ENCODE measurements at places on chromosomes 13 and 19.

DNA sequence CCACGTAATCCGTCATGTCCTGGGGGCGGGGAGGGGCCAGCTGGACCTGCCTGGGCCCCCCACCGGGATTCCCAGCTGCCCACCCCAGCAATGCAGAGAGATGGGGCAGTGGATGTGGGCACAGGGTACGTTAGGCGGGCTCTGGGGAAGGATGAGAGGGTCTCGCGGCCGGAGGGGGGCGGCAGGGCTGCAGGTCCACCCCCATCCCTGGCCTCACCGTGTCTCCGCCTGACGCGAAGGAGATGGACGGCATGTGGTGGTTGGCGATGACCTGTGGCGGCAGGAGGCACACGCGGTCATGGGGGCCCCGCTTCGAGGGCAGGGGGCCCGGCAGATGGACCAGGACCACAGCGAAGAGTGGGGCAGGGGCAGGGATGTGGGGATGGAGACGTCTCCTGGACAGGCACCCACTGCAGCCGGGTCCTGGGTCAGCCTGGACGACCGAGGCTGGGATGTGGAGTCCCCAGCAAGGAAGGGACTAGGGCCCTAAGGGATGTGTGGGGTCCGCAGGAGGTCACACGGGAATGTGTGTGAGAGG is 24.4 kb downstream of the SHC2 start:
- DNase-seq = no peak

DNA sequence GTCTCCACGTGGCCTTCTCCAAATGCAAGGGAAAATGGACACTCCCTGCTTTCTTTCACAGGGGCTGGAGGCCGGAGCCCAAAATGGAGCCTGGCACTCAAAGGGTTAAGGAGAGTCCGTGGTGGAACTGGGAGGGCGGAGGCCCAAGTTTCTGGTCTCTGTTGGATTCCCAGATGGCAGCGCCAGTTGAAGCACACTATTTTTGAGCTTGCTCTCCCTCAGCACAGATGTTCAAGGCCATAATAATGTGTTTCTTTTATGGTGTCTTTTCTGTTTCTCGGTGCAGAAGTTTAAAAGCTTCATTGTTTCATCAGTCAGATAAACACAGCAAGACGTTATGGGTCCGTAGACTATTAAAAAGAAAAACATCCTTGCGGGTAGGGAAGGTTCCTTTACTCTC is 67.6 kb downstream of the TNFRSF19 start:
- DNase-seq = no peak

DNA sequence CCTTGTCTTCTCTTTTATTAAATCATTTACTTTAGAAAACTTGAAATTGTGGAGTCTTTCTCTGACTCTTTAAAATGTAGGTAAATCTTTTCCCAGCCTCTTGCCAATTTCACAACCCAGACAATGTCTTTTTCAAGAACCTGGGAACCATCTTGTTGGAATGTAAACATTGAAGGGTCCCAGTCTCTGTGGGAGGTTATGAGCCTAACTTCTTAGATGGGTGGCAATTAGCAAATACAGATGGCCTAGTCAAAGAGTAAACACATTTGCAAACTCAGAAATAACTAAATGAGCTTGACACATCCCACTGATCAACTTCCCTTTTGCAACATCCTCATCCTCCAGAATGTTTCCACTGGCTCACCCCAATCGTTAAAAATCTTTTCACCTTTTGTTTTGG is 721.0 kb downstream of the PCDH9 start:
- DNase-seq = no peak

DNA sequence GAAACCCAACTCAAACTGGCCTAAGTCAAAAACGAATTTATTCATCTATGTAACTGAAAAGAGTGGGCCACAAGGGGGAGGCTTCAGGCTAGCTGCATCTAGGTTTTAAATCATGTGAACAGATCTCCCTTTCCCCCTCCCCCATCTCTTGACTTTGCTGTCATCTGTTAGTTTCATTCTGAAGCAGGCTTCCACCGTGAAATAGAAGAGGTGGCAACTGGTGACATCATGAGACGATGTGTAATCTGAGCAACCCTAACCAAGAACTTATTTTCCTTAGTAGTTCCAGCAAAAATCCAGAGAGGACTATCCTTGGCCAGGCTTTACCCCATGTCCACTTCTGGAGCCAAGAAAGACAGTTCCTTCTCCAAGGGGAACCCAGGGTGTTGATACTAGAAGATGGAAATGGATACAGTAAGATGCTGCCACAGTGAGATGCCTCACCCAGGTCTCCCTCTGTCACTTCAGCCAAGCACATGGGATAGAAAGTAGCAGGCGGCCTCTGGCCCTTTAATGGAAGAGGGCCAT is 9.4 kb downstream of the SAMD4B start:
- no peak for DNase-seq

- DNase-seq = no peak
Measured at GRCh38 chr13:24288870-24289269, 20.5 kb upstream of the C1QTNF9 start.

- no peak for DNase-seq
Measured at GRCh38 chr19:51628153-51628939, 1.9 kb downstream of the SIGLEC5 start.

- DNase-seq = peak; percentile 30
Measured at GRCh38 chr13:22800526-22801401, 380.0 kb upstream of the SGCG start.

- no peak for DNase-seq
Measured at GRCh38 chr13:36217456-36217855, 3.1 kb upstream of the SOHLH2 start.

- DNase-seq = peak; percentile 55
Measured at GRCh38 chr19:18053576-18054219, 33.0 kb downstream of the IL12RB1 start.

- DNase-seq = no peak
Measured at GRCh38 chr13:50810998-50811397, 32.5 kb downstream of the DLEU7 start.

GRCh38 chr19:53388168-53388567 is 6.8 kb upstream of the ZNF765 start:
- DNase-seq = no peak

GRCh38 chr13:98293570-98294142 is 116.6 kb upstream of the RNF113B start:
- peak; percentile 30 for DNase-seq

- DNase-seq = no peak
Measured at GRCh38 chr13:52961256-52961910, 67.2 kb upstream of the OLFM4 start.

DNA sequence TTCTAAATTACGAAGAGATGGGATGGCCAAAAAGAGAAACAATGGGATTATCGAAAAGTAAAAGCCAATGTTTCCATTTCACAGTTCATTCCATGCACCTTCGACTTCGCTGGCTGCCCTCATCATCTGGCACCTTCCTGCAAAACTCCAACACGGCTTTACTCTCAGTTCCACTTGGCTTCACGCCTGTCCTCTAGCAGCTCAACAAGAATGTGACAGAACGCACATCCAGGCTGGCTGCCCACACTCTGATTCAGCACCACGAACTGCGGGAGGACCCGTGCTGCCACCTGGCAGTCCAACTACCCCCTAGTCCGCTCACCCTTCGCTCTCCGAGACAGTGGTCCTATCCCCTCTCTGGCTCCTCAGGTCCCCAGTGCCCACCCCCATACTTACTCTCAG is 11.7 kb downstream of the ATP7B start:
- DNase-seq = peak; percentile 46

DNA sequence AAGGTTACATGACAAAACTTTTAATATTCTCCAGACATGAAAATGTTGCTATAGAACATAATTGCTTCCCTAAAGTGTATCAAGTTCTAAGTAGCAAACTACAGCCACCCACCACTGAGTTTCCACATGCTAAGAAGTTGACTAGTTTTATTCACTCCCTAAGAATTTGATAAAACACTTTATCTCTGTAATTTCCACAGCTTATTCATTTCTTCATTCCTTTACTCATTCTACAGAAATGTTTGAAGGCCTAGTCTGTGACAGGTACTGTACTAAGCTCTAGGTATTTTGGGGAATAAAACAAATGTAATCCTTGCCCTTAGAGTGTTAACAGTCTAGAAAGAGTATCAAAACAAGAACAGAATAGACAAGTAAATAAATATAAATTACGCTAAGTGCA is 101.8 kb upstream of the DIAPH3 start:
- no peak for DNase-seq
